MV-4-11 (cell line): ENCODE measurements at places on chromosomes 3 and 15.

- no peak for DNase-seq
Observed at GRCh38 chr3:106093616-106094015, 224.8 kb upstream of the CBLB start.

DNA sequence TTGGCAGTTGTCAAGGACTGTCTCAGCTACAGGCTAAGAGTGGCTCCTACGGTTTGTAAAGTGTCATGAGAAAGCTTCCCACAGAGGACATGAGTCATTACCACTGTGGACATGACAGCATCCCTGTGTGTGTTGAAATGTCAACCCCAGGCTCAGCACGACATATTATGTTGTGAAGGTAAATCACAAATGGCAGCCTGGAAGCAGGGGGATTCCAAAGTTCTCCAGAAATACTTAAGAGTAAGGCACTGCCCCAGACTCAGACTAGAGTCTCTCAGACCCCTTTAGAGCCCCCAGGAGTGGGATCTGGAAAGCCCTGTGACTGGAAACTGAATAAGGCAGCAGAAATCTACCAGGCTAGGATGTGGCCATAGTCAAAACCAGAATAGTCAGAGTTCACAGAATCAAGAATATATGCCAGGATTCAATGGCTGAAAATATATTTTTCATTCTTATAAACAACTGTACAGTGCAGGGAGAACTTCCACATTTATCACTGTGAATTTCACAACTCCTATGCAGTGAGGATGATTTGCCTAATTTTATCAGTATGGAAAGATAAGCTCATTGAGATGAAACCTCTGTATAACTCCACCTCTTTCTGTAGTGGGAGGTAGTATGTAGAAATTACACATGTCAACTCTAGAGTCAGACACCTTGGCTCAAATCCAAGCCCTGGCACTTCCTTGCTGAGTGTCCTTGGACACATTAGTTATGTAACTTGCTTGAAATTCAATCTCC is 237.1 kb upstream of the CFAP20DC start:
- peak; percentile 92 for DNase-seq

DNA sequence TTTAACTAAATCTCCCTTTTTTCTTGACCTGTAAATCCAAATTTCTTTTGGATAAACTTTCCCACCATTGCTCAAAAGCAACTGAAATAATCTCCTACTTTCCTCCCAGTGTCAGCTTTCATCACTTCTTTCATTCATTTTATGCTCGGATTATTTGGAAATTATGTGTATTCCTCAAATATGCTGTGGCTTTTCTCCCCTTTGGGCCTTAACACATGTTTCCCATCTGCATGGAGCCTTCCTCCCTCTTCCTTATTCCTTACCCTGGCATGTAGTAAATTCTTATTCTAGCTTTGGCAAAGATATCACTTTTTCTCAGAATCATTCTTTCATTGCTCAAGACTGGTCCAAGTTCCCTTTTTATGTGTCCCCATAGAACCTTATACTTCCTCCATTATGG is 41.8 kb upstream of the TUSC7 start:
- DNase-seq: no peak

- DNase-seq: no peak
Observed at GRCh38 chr3:171415070-171415469, 45.1 kb downstream of the TNIK start.

DNA sequence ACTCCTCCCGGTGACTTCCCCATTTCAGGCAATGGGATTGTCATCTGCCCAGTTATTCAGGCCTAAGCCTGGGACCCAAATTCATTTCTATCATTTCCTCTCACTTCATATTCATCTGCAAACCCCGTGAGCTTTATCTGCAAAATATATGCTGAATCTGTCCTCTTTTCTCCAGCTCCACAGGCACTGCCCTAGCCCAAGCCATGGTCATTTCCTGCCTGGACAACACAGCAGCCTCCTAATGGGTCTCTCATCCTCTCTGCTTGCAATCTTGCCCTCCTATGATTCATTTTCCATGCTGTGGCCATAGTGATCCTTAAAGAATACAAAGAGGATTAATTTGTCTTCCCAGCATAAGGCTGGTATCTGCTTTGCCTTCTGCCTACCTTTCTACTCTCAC is 6.1 kb downstream of the RBP2 start:
- no peak for DNase-seq

GRCh38 chr15:69511015-69511414 is 58.4 kb downstream of the RPLP1 start:
- DNase-seq: no peak
